ENCODE measurements at places on chromosomes 2 and 18.

DNA sequence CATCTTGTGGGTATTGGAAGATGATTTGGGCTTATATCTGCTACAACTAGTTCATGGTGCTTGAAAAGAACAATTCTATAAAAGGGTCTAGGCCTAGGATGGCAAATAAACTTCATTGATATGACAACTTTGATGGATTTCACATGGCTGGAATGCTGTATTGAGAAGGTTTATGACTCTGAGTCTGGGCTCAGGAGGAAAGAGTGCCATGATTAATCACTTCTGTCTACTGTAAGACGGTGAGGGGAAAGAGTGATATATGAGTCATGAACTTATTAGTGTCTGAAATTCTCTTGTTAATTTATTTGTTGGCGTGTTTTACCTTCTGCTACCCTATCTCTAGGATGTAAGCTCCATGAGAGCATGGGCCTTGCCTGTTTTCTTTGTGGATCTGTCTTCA lies 17.0 kb upstream of the ADCYAP1 start:
- no peak for DNase-seq

DNA sequence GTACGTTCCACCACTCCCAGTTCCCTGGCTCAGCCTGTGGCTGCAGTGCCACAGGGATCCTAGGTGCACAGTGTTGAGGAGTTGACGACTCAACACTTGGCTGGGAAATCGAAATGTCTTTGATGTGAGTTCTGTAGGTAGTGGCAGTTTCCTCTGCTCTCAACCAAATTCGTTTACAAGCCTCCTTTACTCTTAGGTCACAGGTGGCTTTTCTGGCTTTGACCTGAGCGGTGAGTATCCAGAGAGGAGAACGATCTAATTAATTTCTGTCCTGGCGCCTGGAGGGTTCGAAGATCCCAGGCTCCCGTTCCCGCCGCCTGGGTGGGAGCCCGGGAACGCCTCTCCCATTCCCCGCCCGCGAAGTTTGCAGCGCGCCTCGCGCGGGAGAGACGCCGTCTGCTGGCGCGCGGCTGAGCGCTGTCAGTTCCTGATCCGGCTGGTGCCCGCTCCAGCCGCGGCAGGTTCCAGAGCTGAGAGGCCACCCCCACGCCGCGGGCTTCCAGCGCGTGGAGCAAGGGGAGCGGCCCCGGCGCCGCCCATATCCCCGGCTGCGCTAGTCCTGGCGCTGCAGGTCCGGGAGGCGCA lies at the start of gene LAMA3:
LAMA3 (plus strand) TSS at position 423 of the 585 bp plus-strand sequence. CDS start 231 bp downstream, outside the sequence.
- DNase-seq: peak; percentile 3

- DNase-seq: no peak
Observed at GRCh38 chr2:230410861-230411569, 5.0 kb upstream of the SP100 start.

- DNase-seq: no peak
Observed at GRCh38 chr2:218323526-218324472, 31.5 kb upstream of the TMBIM1 start.

- DNase-seq: peak; percentile 26
Observed at GRCh38 chr2:217993817-217994463, 8.9 kb downstream of the TNS1 start.

Data from activated CD4-positive, alpha-beta T cell treated with anti-CD3 and anti-CD28 coated beads, Interleukin-2, amount 50 U/mL, for 4 hours (primary cell).